ENCODE measurements at places on chromosomes 1 and 21.

DNA sequence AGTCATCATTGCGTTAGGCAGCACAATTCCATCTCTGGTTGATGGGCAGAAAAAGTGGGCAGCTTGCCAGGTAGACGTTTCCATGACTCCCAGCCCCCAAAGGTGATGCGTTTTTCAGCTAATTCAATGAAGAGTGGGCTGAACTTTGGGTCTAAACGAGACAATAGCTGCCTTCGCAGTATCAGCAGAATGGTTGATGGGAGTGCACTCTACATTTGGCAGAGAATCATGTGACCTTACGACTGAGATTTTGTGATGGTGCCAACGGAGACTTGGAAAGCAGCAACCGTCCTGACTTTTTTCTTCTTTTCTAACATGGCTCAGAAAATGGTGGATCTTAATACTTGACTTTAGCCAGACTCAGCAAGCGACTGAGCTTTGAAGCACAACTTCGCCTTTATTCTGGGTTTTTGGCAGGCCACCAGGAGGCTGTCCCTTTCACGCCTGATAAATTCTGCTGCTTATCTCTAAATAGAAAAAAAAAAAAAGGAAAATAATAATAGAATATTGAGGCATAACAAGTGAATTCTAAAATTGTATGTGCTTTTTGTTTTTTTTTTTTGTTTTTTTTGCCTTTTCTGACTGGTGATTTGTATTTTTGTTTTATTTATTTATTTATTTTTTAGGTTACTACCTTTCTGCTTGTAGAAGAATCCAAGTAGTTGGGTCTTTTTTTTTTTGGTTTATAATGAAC is 804.8 kb downstream of the USP25 start:
- DNase-seq: peak; percentile 77

DNA sequence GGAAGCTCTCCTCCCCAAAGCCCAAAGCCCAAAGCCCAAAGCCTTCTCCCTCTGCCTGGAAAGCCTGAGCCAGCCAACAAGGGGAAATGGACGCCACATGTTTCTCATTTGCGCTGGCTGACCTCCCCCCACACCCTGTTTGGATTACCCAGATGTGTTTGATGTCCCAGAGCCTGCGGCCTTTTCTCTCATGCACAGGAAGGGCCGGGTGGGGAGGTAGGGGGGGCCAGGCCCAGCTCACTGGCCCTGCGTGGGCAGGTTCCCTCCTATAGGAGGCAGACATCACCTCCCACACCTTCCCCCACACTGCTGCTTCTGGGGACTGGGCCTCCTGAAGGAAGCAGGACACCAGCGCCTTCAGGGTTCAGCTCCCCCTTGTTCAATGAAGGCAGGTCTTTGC is 116.3 kb downstream of the NAV1 start:
- DNase-seq: no peak

GRCh38 chr1:196380316-196380715 is 227.9 kb downstream of the KCNT2 start:
- no peak for DNase-seq

DNA sequence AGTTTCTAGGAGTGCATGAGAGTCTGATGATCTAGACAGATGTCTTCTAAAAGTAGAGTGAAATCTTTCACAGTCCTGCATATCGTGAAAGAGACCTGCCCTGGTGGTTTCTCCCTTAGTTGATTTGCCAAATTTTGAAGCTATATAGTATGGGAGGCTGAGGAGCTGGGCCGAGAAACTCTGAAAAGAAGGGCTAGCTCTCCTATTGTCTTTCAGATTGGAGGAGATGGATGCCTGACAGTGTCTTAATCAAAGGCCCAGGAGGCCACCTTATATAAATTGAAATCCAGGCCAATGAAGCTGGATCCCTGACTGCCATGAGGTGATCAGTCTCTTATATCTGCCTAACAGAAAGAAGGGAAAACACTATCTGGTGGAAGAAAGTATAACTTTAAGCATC is 18.4 kb upstream of the CD84 start:
- no peak for DNase-seq

DNA sequence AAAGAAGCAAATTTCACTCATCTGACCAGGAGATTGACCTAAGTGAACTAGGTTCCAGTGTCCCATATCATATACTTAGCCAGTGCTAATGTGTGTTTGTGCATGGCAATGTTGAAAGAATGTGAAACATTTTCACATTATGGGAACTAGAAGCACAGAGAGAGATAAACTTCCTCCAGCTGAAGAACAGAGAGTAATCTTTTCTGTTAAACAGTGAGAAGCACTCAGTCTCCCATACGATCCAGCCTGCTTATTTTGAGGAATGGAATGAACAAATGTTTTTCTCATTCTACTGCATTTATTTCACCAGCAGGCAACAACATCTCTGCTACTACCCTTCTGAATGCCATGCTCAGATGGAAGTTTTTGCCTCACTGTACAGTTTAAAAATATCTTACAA is 170.5 kb downstream of the TTLL7 start:
- DNase-seq: no peak

- DNase-seq: no peak
Measured at GRCh38 chr1:157732755-157733154, 32.2 kb upstream of the FCRL3 start.

- DNase-seq: no peak
Measured at GRCh38 chr1:204829133-204829825, 41.4 kb upstream of the NFASC start.

- no peak for DNase-seq
Measured at GRCh38 chr1:20873311-20873710, 86.2 kb upstream of the HP1BP3 start.

DNA sequence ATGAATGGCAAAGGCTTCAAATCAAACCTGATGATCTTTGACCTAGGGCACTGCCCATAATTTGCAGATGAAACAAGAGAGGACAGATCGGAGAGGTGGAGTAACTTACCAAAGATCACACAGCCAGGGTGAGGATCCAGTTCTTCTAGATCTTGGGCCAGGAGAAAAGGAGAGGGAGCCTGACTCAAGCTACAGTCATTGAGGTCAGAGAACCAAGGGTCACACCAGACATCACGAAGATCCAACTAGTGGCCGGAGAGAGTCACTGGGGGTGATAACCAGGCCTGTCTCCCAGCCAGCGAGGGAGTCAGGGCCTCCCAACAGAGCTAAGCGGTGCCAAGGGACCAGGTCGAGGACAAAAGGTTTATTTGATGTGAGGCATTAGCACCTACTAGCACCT is 115.0 kb downstream of the RIPK4 start:
- DNase-seq: no peak

DNA sequence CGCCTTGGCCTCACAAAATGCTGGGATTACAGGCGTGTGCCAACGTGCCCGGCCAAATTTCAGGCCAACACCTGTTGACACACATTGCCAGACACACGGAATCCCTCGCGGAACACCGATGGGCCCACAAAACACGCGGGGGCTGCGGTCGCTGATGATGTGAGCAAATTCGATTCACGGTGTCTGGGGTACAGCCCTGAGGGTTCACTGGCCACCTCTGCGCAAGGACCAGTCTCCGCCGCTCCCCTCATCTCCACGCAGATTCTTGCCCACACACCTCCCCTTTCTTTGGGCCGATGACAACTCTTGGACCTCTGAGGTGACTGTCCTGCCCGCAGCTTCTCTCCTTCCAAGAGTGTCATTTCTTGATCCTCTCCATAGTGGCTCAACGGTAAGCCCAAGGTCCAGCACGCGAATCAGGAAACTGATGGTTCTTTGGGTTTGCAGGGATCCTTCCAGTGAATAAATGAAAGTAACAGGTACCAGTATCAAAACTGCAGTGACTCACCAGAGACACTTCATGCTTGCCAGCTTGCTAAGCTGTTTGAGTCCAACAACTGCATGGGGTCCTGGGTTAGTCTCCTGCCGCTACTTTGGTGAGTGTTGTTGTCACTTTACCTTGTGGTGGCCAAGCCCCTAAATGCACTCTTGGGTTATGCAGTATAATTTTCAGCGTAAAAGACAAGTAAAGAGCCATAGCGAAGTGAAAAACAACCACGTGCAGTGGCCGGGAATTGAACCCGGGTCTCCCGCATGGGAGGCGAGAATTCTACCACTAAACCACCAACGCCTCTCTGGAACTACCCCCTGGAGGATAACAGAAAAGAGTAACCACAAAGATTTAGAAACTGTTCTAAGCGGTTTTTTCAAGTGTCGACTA is 11.0 kb upstream of the RNU1-3 start:
- peak; percentile 69 for DNase-seq

GRCh38 chr1:208979776-208980175 is 603.7 kb upstream of the CAMK1G start:
- no peak for DNase-seq

DNA sequence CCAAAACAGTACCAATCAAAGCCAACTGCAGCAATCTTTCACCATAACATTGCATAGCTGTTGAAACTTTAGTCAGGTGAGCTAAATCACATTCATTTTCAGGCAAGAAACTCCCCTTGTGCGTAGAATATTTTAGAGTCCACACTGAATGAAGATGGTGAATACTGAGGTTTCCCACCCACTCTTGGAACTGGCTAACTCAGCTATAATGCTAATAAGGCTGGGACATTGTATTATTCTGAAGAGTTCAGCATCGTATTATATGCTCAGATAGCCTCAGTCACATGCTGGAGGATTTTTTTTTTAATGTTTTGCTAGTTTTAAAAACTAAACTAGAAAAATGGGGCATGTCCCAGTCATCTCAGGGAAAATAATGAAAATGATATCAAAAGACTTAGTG is 352.3 kb upstream of the FMN2 start:
- no peak for DNase-seq

GRCh38 chr1:180988253-180988752 is 34.4 kb downstream of the STX6 start:
- DNase-seq: peak; percentile 38

- no peak for DNase-seq
Measured at GRCh38 chr1:109649491-109649914, 6.4 kb upstream of the GSTM4 start.

- DNase-seq: no peak
Measured at GRCh38 chr1:54545916-54546635, 2.0 kb upstream of the ACOT11 start.

GRCh38 chr1:223811634-223812101 is 34.1 kb downstream of the TP53BP2 start:
- peak; percentile 52 for DNase-seq

- no peak for DNase-seq
Measured at GRCh38 chr1:240765732-240766363, 153.9 kb upstream of the GREM2 start.

GRCh38 chr1:224168859-224169380 is 14.1 kb upstream of the DEGS1 start:
- no peak for DNase-seq

- DNase-seq: no peak
Measured at GRCh38 chr1:181112071-181112929, 23.8 kb downstream of the IER5 start.

GRCh38 chr1:38000529-38001455 is 4.5 kb downstream of the FHL3 start:
- no peak for DNase-seq

DNA sequence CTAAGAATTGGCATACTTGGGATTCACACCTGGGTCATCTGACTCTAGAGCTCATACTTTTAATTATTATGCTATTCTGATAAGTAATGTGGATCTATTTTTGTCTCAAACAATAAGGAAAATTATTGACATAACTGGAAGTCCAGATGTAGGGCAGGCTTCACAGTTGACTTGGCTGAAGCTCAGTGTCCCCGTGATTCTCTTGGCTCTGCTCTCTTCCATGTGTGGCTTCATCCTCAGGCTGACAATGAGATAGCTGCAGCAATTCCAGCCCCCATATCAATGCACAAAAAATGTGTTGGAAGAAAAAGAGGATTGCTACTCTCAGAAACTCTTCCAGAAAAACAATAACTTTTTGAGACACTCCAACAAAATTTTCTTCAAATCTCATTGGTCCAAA is 23.8 kb downstream of the HSD11B1 start:
- DNase-seq: no peak

DNA sequence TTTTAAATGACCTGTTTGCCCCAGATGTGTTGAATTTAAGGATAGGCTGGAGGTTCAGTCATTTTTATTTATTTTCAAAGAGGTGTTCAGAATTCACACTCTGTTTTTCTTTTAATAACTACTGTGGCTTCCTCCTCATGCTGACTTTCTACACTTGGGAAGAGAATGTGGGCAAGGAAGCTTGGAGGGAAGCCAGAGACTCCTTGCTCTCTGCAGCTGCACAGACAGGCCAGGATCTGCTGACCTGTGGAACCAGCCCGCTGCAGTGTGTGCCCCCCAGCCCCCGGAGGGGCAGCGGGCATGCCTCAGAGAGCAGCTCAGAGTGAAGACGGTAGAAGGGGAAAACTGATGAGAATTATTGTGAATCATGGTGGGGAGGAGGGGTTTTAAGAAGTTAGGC is 16.9 kb downstream of the MGST3 start:
- DNase-seq: no peak

DNA sequence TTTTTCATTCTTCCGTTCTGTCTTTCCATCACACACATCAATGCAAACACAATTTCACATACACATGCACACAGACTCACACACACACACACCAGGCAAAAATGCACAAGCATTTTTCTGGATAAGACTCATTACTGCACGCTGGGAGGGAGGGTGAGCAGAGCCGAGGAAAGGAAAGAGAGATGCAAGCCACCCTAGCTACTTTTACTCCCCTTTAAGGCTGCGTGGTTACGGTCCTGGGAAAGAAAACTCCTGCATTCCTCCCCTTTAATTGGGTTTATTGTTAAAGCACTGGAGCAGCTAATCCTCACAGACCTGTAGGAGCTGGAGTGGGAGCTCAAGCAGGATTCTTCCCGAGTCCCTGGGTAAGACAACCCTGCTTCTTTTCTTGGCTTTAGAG is at the start of gene CAMK1G:
Gene CAMK1G, plus strand, starts transcription at position 307 of the 400 bp plus-strand sequence. CDS start 11,270 bp downstream, outside the sequence.
- peak; percentile 35 for DNase-seq

- no peak for DNase-seq
Measured at GRCh38 chr1:1537626-1538250, 2.7 kb downstream of the TMEM240 start.

DNA sequence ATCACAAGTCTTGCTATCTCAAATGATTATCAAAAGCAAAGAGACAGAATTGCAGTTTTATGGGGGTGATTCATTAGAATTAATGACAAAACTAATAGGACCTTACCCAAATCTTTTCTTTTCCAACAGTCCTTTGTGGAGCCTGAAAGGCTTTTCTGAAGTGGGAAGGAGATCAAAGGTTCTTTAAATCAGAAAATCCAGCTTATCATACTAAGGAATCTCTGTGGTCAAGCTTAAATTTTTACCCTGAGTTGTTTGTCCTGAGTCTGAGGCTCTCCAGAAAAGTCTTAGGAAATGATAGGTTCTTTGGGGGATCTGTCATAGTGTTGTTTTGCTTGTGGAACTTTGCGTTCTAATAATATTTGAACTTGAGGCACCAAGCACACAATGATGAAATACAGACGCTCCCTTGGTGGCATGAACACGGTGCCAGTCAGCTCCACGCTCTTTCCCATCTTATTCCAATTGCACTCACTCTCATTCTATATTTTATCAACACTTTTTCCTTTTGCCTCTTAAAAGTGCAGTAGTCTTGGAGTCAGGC is 38.0 kb upstream of the COL24A1 start:
- no peak for DNase-seq
